ENCODE measurements at places on chromosomes 1 and 21.

- no peak for DNase-seq
Measured at GRCh38 chr1:25243907-25244306, 3.3 kb downstream of the RSRP1 start.

- no peak for DNase-seq
Measured at GRCh38 chr1:74426208-74426937, 86.0 kb downstream of the LRRC53 start.

DNA sequence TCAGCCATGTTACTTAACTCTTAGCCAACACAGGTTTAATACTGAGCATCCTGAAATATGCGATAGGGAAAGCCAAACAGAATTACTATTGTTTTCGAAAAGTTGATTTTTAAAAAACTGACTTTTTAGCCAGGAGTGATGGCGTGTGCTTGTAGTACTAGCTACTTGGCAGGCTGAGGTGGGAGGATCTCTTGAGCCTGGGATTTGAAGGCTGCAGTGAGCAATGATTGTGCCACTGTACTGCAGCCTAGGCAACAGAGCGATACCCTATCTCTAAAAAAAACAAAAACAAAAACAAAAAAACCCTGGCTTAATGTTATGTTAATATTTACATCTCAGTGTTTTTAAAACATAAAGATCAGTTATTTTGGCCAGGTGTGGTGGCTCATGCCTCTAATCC lies 16.7 kb downstream of the NMNAT1 start:
- DNase-seq, result no peak

GRCh38 chr1:206463137-206463536 lies 7.1 kb upstream of the IKBKE start:
- DNase-seq, result no peak

DNA sequence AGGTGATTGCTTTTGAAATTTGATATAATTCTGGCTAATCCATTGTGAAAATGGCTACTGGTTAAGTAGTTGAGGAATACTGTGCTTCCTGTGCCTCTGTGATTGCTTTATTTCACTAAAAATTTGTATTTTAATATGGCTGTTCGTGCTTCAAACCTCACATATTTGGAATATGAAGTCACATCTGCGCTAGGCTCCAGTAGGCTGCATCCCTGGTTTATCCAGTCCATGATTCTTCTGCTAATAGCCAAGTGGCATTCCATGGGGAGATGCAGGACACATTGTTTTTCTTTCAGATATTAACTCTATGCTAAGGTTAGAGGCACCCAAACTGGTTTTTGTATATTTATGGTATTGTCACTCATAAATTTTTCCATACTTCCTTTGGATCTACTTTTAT lies 25.9 kb downstream of the DNM3 start:
- DNase-seq, result no peak

GRCh38 chr1:100943533-100943932 lies 47.6 kb downstream of the SLC30A7 start:
- no peak for DNase-seq

- DNase-seq, result no peak
Measured at GRCh38 chr1:107942814-107943213, 22.2 kb downstream of the VAV3 start.

- no peak for DNase-seq
Measured at GRCh38 chr1:179217943-179218507, 11.5 kb downstream of the ABL2 start.

- DNase-seq, result no peak
Measured at GRCh38 chr1:228361314-228362140, 45.1 kb downstream of the TRIM11 start.

- DNase-seq, result no peak
Measured at GRCh38 chr1:117659550-117660270, 53.9 kb downstream of the TENT5C start.

DNA sequence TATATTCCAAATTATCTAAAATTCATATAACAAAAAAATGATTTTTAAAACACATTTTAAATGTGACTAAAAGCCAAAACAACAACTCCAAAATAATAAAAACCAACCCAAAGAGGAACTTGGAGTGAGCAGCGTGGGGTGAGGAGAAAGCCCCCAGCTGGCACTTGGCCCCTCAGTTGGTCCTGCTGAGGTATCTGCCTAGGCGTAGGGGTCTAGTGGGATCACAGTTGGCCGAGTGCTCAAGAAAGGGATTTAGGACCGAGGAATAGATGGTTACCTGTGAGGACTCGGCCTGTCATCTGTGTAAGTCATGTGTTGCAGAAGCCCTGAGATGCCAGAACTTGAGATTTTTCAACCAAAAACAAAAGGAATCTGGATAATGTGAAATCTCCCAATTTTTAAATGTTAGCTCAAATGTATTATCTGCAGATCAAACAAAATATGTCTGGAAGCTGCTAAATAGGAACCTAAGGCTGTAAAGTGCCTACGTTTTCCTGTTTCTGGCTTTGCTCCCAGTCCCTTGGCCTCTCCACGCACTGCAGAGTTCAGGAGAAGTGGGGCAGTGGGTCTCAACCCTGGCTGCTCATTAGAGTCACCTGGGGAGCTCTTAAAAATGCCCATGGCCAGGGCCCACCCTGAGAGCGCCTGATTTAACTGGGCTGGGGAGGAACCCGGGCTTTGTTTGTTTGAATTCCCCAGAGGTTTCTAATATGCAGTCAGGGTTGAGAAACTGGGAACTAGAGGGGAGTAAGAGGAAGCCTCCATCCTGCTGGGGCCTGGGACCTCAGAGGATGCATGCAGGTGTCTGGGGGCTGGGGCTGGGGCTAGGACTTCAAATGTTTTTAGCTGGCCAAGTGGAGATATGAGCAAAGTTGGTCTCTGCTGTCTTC lies 38.5 kb upstream of the LDLRAP1 start:
- DNase-seq, result no peak

- no peak for DNase-seq
Measured at GRCh38 chr1:119380983-119381662, 12.5 kb downstream of the HAO2 start.

DNA sequence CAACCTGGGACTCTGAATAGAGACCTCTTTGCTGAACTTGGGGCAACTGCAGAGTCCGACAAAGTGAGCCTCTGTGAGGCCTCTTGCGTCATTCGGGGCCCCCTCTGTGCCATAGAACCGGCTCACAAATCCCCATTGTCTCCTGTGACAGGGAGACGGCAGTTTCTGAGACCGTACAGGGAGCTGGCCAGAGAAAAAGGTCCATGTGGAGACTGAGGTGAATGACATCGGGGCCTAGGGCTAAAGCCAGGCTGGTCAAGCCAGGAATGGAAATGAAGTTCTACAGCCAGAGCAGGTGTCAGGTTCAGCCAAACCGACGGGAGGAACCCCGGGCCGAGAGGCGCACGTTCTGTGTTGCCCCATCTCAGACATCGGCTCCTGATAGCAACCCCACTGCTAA lies 37.1 kb upstream of the TRIM67 start:
- no peak for DNase-seq

- peak; percentile 82 for DNase-seq
Measured at GRCh38 chr1:100038660-100039287, 69.0 kb downstream of the SLC35A3 start.

GRCh38 chr1:80462006-80462405 lies 1338.7 kb upstream of the ADGRL2 start:
- DNase-seq, result no peak

DNA sequence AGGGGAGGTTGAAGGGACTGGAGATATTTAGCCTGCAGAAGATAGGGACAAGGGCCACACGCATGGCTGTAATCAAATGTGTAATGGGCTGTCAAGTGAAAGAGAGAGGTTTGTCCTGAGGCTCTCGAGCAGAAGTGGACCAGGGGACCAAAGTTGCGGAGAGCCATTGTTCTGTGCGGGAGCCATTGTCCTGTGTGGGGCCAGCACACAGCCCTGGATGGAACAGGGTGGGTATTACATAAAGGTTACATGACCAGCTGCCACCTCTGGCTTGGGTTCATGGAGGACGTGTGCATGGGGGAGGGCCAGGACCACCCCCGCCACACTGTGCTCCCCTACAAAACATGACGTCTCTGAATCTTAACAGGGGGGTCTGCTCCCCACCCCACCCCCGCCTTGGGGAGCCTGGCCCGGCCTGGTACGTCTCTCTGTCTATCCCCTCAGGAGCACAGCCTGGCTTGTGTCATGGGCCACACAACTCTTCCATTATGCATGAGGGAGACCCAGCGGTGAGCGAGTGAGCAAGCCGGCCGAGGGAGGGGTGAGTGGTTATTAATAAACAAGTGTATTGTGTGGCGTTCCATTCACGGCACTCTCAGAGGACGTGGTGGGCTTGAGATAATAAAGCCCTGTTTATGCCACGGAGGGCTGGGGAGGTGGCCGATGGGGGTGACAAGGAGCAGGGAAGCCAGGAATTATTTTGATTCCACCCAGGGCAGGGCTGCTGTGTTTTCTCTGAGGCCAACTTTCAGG lies at the start of gene NFASC:
Gene NFASC, plus strand, starts transcription at position 703 of the 753 bp plus-strand sequence. CDS start 73,454 bp downstream, outside the sequence.
- no peak for DNase-seq

GRCh38 chr1:53069663-53070327 lies 7.8 kb downstream of the PODN start:
- no peak for DNase-seq

- no peak for DNase-seq
Measured at GRCh38 chr1:210222340-210223006, 10.1 kb upstream of the SERTAD4 start.

DNA sequence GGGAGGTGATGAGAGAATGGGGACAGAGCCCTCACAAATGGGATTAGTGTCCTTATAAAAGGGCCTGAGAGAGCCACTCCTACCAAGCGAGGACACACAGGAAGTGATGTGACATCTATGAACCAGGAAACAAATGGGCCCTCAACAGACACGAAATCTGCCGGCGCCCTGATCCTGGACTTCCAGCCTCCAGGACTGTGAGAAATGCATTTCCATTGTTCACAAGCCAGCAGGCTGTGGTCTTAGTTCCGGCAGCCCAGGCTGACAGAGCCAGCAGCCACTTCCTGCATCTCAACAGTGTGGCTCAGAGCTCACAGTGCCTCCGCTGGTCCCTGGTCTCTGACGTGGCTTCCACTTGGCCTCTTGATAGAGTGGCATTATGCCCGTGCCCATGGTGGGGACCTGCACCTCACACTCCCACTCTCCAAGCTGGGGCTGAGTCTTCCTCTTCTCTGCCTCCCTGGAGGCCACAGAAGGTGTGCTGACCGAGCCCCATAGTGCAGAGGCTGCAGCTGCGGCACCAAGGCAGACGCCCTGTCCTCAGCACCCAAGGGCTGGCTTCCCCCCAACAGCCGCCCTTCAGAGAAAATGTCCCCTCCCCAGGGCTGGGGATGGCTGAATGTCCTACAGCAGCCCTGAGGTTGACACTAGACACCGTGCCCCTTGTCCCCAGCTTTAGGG lies 44.9 kb downstream of the ACOT7 start:
- DNase-seq, result peak; percentile 74

DNA sequence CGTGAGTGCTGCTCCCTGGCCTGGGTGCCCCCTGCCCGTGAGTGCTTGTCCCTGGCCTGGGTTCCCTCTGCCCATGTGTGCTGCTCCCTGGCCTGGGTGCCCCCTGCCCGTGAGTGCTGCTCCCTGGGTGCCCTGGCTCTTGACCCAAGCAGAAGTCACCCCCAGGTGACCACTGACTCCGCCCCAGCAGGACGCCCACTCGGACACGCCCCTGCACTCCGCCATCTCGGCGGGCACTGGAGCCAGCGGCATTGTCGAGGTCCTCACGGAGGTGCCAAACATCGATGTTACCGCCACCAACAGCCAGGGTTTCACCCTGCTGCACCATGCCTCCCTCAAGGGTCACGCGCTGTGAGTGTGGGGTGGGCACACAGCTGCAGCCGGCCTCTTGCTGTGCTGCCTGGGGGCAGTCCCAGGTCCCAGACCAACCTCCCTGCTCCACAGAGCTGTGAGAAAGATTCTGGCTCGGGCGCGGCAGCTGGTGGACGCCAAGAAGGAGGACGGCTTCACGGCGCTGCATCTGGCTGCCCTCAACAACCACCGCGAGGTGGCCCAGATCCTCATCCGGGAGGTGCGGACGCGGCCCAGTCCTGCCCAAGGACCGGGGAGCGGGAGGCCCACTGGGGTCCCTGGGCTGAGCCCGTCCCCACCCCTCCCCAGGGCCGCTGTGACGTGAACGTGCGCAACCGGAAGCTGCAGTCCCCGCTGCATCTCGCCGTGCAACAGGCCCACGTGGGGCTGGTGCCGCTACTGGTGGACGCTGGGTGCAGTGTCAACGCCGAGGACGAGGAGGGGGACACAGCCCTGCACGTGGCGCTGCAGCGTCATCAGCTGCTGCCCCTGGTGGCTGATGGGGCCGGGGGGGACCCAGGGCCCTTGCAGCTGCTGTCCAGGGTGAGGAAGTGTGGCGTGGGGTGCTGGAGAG lies 3.9 kb upstream of the MMP23B start:
- no peak for DNase-seq

DNA sequence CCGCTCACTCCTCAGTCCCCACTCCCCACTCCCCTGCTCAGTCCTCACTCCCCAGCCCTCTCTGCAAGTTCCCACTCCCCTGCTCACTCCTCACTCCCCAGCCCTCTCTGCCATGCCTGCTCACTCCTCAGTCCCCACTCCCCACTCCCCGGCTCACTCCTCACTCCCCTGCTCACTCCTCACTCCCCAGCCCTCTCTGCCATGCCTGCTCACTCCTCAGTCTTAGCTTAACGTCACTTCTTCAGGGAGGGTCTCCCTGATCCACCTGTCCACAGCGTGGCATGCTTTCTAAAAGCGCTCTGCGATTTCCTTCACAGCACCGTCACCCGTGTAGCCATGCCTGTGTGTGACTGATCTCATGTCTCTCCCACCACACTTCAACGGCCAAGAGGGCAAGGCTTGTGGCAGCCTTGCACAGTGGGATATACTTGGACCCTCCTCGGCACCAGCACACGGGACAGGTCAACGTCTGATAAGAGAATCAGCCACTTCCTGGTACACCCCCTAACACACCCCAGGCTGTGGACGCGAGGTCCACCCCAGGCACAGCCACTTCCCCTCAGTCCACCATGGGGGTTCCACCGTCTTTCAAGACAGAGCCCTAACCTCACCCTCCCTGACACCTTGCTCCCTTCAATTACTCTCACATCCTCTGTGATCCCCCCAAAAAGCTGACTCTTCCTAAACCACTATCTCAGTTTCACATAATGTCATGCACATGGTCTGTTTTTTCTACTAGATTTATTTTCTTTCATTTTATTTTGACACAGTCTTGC lies 14.0 kb downstream of the PRDM15 start:
- no peak for DNase-seq

GRCh38 chr1:222974496-222974895 lies 159.7 kb downstream of the DISP1 start:
- DNase-seq, result no peak

GRCh38 chr1:194347200-194347599 lies 1160.8 kb upstream of the B3GALT2 start:
- no peak for DNase-seq

DNA sequence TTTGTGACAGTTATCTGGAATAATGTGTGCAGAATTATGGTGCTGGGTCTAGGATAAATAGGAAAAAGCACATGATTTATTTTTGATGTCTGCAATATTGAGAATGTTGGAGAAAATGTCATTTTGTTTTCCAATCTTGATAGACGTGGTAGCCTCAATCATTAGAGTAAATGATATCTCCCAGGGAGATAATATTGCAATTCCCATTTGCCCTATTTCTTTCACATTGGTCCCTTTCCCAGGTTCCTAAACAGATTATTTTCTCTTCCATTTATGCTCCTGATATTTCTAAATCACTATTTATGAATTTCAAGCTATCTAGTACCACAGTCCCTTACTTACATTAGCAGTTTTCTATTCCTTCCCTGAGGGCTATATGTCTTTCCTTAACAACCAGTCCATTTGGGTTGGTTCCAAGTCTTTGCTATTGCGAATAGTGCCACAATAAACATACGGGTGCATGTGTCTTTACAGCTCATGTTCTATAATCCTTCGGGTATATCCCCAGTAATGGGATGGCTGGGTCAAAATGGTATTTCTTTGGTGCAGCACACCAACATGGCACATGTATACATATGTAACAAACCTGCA lies 447.3 kb downstream of the PLA2G4A start:
- DNase-seq, result no peak
